CD8-positive, alpha-beta memory T cell (primary cell): ENCODE measurements at places on chromosomes 16 and 17. TPM values are rescaled to one million over a fixed set of nuclear protein-coding genes. Genes with fewer than 3 reads are reported as not detected.

- DNase-seq, result no peak
- no peak overlapping the region for H3K27ac ChIP-seq
- H3K4me3 ChIP-seq, result no peak overlapping the region
Observed at GRCh38 chr17:9218064-9218635, 196.8 kb downstream of the NTN1 start.

DNA sequence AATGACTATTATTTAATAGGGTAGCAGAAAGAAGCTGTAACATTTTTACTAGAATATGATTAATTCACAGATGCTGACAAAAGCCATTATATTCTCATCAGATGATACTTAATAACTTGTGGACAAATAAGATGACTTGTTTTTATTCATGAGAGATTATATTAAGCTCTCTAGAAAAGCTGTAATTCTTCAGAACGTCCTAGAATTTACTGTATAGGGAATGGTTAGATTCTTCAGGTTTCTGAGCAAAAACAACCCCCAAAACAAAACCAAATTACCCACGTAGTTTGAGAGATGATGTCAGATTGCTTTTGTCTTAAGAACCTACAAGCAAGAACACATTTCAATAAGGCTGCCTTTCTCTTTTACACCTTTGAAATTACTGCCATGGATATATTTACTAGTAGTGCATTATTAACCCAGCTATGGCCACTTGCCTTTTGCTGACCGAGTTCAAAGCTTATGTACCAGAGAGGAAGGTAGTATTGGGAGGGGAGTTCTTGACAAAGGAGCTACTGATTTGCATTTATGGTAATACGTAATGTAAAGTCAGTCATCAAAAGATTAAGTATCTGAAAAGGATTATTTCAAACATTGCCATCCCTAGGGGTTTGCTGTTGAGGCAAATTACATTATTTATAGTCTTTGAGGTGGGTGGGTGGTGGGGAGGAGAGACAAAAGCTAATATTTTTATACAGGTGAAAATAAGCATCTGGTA, 51.7 kb downstream of the NLK start:
- H3K4me1 ChIP-seq, result no peaks in the 10 kb centered on the region
- no peak overlapping the region for H3K27ac ChIP-seq
- H3K27me3 ChIP-seq, result no peaks in the 10 kb centered on the region
- H3K36me3 ChIP-seq, result no peaks in the 10 kb centered on the region
- H3K4me3 ChIP-seq, result no peak overlapping the region
- DNase-seq, result no peak

DNA sequence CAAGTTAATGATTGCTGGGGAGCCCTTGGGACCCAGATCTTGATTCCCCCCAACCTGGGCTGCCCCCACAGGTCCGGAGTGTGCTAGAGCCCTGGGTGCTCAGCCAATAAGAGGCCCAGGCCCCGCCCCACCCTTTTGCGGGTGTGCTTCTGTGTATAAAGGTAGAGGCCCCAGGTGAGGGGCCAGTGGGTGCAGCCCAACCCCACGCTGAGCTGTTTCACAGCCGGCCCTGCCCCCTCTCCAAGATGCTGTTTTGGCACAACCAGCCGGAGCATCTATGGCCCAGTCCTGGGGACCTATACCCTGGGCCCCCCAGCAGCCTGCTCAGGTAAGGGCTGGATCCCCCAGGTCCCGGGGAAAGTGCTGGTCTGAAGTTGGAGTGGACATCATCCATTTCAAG, 11.8 kb upstream of the STAC2 start:
- no peaks in the 10 kb centered on the region for H3K36me3 ChIP-seq
- H3K27me3 ChIP-seq, result no peaks in the 10 kb centered on the region
- H3K4me1 ChIP-seq, result peaks cover 40% of the 10 kb centered on the region

GRCh38 chr17:32520104-32520701, 33.4 kb downstream of the CDK5R1 start:
- H3K27me3 ChIP-seq, result no peaks in the 10 kb centered on the region
- H3K4me3 ChIP-seq, result peak overlapping the region; percentile 46
- peak; percentile 22 for DNase-seq
- peaks cover 77% of the 10 kb centered on the region for H3K4me1 ChIP-seq
- H3K27ac ChIP-seq, result peak overlapping the region; percentile 75

- DNase-seq, result no peak
- peaks cover 6% of the 10 kb centered on the region for H3K4me1 ChIP-seq
- H3K4me3 ChIP-seq, result peak overlapping the region; percentile 47
- no peaks in the 10 kb centered on the region for H3K36me3 ChIP-seq
Observed at GRCh38 chr17:1267471-1267943, 2.7 kb upstream of the BHLHA9 start.

DNA sequence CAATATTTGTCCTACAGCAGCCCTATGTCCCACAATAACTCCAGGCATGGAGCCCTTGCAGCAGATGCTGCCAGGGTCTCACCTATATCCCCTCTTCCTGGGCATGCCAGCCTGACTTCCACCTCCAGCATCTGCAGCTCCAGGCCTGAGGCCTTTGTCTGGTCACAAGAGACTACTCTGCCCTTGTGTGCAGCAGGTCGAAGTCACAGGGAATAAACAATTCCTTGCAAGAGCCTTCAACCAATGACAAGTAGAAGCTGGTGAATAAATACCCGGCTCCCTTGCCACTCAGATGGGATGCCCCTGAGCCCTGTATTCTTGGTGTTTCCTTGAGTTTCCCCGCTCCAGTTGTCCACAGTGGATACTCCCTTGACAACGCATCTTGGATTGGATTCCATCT, 23.0 kb downstream of the CES1 start:
- no peak overlapping the region for H3K4me3 ChIP-seq
- DNase-seq, result no peak
- no peak overlapping the region for H3K27ac ChIP-seq
- H3K36me3 ChIP-seq, result no peaks in the 10 kb centered on the region
- no peaks in the 10 kb centered on the region for H3K27me3 ChIP-seq

DNA sequence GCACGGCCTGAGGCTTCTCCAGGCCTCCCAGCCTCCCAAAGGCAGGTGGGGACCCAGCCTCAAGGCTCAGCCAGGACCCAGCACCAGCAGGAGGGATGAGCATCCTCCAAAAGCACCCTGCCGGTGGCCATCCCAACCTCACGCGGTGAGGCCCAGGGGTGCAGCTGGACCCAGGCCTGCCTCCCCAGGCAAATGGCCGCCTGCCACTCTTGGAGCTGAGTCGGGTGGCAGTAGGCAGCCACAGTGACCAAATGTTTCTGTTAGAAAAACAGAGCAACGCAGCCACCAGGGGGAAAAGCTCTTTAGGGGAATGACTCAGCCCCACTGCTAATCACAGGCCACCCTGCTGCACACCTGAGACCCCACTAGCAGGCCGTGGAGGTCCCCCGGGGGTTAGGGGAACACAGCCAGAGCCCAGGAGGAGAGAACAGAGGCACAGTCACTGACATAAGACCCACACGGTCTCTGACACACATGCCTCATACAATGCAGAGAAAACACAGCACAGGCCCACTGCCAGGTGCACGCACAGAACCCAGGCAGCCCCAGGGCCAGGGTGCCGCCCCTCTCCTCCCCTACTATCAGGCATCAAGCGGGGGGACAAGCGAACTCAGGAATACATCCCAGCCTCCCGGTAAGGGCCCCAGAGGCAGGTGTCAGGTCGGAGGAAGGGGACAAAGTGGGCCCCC, 12.4 kb downstream of the BCAR1 start:
- no peak for DNase-seq
- H3K36me3 ChIP-seq, result no peaks in the 10 kb centered on the region
- no peaks in the 10 kb centered on the region for H3K27me3 ChIP-seq
- no peaks in the 10 kb centered on the region for H3K4me1 ChIP-seq
- no peak overlapping the region for H3K4me3 ChIP-seq

DNA sequence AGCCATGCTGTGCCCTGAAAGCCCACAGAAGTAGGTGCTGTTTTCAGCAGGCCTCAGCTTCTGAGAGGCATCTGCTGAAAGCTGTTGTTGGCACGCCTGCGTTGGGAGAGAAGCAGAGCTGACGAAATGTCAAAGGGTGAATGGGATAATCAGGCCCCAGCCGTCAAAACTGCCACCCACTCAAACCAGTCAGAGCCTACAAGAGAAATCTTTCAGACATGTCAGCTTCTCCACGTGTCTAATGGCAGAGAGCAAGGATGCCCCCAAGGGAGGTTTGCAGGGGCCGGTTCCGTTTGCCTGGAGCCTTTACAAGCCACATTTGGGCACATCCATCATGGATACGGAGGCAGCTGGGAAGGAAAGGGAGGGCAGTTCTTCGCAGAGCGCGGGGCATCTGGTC, 568.2 kb upstream of the EEF2KMT start:
- no peaks in the 10 kb centered on the region for H3K4me1 ChIP-seq
- no peak overlapping the region for H3K27ac ChIP-seq
- H3K36me3 ChIP-seq, result no peaks in the 10 kb centered on the region
- no peaks in the 10 kb centered on the region for H3K27me3 ChIP-seq

GRCh38 chr17:31580706-31581490, 189.4 kb downstream of the RAB11FIP4 start:
- H3K27ac ChIP-seq, result no peak overlapping the region
- H3K27me3 ChIP-seq, result no peaks in the 10 kb centered on the region
- H3K4me3 ChIP-seq, result no peak overlapping the region
- no peaks in the 10 kb centered on the region for H3K36me3 ChIP-seq
- DNase-seq, result no peak
- no peaks in the 10 kb centered on the region for H3K4me1 ChIP-seq

- H3K4me3 ChIP-seq, result no peak overlapping the region
- no peak for DNase-seq
- H3K27me3 ChIP-seq, result no peaks in the 10 kb centered on the region
- H3K27ac ChIP-seq, result no peak overlapping the region
- no peaks in the 10 kb centered on the region for H3K4me1 ChIP-seq
Observed at GRCh38 chr17:74992223-74992622, 4.8 kb downstream of the CDR2L start.

DNA sequence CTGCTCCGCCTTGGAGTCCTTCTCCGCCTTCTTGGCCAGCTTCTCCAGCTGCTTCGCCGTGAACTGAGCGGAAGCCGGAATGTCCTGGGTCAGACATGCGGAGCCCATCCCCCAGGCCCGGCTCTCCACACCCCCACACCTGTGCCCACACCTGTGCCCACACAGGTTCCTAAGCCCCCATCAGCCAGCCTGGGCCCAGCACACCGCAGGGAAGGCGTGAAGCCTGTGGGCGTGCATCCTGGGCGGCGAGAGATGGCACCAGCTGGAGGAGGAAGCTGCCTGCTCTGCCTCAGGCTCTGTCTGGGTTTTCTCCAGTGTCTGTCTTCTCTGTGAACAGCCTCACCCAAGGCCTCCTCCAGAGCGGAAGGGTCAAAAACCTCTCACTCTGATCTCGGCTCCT, 5.9 kb downstream of the CHMP1A start:
- H3K36me3 ChIP-seq, result peaks cover 9% of the 10 kb centered on the region
- H3K27ac ChIP-seq, result no peak overlapping the region
- no peaks in the 10 kb centered on the region for H3K27me3 ChIP-seq
- H3K4me3 ChIP-seq, result no peak overlapping the region

DNA sequence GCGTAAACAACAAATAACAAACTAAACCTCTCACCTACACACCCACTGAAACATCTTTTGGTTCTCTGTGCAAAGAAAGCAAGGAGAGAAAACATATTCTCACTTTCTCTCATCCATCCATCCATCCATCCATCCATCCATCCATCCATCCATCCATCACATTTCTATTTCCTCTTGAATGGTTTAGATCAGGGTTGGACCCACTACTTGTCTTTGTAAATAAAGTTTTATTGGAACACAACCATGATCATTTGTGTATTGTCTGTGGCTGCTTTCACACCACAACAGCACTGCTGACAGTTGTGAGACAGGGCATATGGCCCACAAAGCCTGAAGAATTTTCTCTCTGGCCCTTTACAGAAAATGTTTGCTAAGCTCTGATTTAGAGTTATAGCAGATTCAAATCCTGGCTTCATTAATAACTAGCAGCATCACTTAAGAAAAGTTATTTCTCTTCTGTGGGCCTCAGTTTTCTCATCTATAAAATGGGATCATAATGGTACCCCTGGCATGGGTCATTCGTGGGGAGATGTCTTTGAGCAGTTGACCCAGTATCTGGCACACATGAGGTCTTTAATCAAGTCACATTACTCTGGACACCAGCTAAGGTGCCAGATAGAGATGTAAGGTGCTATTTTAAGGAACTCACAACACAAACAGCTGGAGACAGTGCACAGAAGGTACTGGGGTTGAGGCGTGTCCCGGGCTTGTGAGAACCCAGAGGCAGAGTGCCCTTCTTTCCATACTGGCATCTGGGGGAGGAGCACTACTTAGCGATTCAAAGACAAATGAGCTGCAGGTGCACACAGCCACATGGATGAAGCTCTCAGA, 146.3 kb downstream of the CMIP start:
- H3K27me3 ChIP-seq, result no peaks in the 10 kb centered on the region
- no peak overlapping the region for H3K4me3 ChIP-seq
- no peak overlapping the region for H3K27ac ChIP-seq
- no peaks in the 10 kb centered on the region for H3K4me1 ChIP-seq

- no peaks in the 10 kb centered on the region for H3K36me3 ChIP-seq
- no peaks in the 10 kb centered on the region for H3K27me3 ChIP-seq
- H3K27ac ChIP-seq, result no peak overlapping the region
- no peak for DNase-seq
- no peaks in the 10 kb centered on the region for H3K4me1 ChIP-seq
Observed at GRCh38 chr16:60458255-60458654, 1578.0 kb downstream of the CDH8 start.

DNA sequence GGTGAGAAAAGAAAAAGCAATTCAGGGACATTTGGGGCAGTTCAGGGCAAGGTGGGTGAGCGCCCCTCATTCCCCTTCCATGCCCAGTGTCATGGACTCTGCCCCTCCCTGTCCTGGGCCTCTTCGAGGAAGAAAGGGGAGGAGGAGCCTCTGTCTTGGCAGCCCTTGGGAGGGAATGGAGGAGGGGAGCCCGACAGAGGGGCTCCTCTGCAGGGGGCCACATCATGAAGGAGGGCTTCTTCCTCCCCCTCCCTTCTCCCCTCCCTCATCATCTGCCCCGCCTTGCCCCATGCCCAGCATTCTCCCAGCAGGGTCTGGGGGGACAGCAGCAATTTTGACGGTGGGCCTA, 33.2 kb upstream of the TAC4 start:
- H3K4me3 ChIP-seq, result no peak overlapping the region
- H3K4me1 ChIP-seq, result peaks cover 6% of the 10 kb centered on the region
- no peak overlapping the region for H3K27ac ChIP-seq
- DNase-seq, result no peak
- peaks cover 12% of the 10 kb centered on the region for H3K27me3 ChIP-seq

GRCh38 chr17:3681057-3681456, 12.4 kb downstream of the EMC6 start:
- H3K27ac ChIP-seq, result no peak overlapping the region
- H3K4me1 ChIP-seq, result peaks cover 6% of the 10 kb centered on the region
- H3K4me3 ChIP-seq, result no peak overlapping the region
- H3K27me3 ChIP-seq, result no peaks in the 10 kb centered on the region
- no peaks in the 10 kb centered on the region for H3K36me3 ChIP-seq

NUTF2 gene
- 181 TPM for total RNA-seq

MPP2 gene
- 0.90 TPM for total RNA-seq

TMC8 gene
- 117 TPM for total RNA-seq

SEPTIN12 gene
- total RNA-seq, result not detected

MEIOB gene
- not detected for total RNA-seq
